ENCODE measurements at places on chromosomes 3 and 15.
A peak's percentile ranks its signal among the peaks of the same experiment; 100 is the strongest.

- DNase-seq: no peak
These were observed 9.3 kb upstream of the PLXND1 start for GRCh38 chr3:129615751-129616281.

DNA sequence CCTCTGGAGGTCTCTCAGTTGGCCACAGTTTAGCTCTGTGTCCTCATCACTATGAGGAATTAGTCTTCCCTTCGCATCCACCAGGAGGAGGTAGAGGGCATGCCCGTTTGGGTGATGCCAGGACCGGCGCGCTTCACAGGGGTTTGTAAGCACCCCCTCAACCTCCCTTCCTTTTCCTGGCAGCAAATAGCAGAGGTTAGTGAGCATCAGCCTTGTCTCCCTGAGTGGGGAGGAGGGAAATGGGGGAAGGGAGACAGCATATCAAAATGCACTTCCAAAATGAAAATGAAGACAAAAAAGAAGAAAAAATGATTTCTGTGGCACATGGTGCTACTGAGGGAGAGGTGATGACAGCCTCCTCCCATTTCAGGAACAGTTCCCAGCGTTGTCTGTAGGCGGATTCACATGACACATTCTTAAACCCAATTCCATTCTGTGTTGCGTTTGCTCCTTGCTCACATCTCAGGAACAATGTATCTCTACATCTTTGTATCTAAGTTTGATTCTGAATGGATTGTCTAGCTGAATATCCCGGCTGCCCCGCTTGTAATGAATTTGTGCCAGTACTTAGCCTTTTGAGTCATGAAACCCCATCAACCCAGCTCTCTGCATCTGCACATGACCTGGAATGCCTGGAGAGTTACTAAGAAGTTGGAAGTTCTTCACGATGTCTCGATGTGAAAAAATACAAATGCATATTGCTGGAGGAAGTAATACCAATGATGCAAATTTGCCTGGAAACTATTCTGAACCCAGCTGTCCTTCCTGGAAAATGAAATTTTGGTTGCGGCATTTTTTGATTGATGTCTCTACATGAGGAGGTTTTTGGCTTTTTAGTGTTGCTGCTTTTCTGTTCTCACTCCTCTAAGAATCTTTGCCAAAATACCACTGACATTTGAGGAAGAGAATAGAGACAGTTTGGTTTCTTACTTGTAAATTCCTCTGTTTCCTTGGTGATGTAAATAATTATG is 45.2 kb downstream of the TYRO3 start:
- DNase-seq: peak; percentile 48

DNA sequence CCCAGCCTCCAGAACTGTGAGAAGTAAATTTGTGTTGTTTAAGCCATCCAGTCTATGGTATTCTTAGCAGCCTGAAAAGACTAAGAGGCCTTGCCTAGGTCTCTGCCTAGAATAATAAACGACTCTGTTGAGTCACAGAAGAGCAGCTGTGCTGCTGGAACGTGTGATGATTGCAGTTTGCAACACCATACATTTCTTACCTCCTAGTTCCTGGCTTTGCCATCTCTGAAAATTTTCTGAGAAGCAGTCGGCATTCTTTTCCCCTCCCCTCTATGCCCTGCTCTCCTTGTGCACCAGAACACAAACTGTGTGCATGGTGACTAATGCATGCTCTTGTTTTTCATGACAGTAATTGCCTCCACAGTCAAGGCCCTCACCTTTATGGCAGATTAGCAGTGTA is 301.3 kb downstream of the IL20RB start:
- DNase-seq: no peak

GRCh38 chr3:126205717-126206655 is 25.6 kb upstream of the ALDH1L1 start:
- DNase-seq: no peak

GRCh38 chr3:138010273-138010590 is 267 bp downstream of the CLDN18 start:
- no peak for DNase-seq

DNA sequence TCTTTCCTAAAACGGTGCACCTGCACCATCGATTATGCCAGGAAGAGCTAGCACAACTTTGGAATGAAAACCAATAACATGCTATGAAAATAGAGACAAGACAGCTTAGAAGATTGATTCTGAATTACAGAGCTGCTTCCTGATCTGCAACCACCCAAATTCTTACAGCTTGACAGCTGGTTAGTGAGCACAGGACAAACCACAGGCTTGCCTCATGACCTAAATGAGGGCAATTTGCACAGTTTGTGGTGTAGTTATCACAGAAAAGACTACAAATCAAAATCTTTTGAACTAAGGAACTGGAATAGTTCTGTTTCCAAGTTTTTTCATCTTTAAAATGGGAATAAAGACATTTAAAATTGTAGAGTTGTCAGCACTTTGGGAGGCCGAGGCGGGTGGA is 533.5 kb downstream of the NAALADL2 start:
- DNase-seq: no peak

DNA sequence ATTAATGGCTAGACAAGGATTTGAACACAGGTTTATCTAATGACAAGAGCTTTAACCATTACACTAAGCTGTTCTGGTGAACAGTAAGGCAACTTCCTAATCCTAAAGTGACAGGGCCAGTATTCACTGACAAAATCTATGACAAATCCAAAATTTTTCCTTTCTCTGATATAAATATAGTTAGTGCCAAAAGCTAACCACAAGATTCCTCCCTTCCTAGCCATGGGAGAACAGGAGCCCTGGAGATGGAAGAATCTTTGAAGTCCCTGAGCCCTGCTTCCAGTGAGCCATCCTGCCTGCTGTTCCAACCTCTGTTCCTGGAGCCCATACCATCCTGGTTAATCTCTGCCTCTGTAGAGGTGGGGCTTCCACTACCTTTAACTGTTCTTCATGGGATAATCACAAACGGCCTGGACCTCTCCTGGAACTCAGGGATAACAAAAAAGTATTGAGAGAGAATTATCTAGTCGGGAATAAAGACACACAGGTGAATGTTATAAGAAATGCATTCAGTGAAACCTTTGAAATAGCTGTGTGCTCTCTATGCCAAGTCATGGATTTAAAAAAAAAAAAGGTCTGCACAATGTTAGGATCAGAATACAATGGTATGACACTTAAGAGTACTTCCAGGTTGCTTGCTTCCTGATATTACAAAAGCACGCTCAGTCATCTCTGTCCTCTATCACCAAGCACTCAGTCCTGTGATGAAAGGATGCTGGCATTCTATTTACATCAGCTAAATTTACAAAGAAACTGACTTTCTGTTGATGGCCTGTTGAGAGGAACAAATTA is 235.8 kb downstream of the SUCLG2 start:
- no peak for DNase-seq

- no peak for DNase-seq
These were observed 3.0 kb downstream of the SNTN start for GRCh38 chr3:63655519-63655918.

GRCh38 chr3:120773932-120774331 is 31.4 kb downstream of the GTF2E1 start:
- no peak for DNase-seq

GRCh38 chr3:71425491-71426071 is 157.9 kb downstream of the FOXP1 start:
- peak; percentile 61 for DNase-seq

DNA sequence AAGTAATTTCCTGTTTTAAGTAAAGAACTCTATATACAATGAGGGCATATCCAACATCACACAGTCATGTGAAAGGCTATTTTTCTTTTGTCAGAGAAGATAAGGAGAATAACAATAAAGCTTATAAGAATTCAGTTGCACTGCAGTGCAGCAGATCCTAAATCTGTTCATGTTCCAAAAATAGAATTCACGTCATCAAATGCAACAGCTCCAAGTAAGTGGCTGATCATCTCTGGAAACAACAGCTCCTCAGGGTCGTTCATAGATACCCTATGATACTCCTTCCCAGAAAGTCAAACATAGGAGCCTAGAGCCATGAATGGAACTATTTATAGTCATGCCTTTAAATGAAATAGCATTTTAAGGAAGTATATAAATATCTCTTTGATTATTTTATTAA is 100.2 kb downstream of the FMN1 start:
- DNase-seq: no peak

- DNase-seq: no peak
These were observed 311.9 kb downstream of the PLOD2 start for GRCh38 chr3:145849115-145849514.

DNA sequence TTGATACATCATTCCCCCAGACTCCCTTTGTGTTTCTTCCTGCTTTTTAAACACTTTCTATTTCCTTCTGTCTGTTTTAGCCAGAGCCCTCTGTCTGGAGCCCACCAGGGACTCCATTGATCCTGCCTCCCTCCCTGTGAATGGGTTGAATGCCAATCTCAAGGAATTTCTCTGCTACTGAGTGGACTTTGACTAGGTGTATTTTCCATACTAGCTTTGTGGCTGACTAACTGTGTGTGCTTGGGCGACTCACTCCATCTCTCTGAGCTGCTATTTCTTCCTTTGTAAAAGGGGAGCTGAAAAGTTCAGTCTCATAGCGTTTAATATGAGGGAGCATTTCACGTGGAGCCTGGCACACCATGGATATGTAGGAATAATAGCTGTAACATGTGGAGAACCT is 98.8 kb downstream of the EEFSEC start:
- DNase-seq: no peak

DNA sequence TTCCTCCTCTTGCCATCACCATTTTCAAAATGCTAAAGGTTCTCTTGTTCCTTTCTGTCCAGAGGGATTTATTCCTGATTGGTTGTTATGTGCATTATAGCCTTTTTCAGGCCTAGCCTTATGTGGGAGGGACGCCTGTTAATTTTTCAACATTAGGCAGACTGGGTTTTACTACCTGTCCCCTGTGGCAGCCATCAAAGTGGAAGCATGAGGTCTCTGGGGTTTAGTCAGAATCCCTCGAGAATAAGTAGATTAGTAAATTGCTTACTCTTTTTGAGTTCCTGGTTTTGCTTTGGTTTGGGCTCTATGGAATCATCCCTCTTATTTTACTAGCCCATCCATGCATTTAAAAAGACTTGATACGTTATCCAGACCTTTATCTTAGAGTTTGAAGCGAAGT is 32.4 kb downstream of the PAK2 start:
- DNase-seq: no peak

DNA sequence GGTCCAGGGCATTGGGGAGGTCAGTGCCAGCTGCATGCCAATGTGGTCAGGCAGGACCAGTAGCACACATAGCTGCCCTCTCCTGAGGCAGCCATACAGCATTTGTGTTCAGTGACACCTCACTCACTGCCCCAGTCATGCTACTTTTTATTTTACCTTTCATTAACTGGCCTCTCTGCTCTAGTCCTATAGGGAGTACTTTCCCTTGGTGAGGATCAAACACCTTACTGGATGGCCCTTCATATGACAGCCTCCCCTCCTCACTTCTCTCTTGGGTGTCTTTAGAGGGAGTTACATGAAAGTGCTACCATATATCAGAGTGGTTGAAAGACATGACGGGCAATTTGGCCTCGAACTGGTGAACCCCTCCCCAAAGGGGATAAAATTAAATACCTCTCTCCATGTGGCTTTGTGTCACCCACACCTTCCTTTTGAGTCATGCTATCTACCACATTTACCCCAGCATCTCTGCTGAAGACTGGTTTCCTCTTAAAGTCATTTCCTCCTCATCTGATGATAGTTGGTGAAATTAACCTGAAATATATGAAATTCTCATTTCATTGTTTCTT is 17.6 kb downstream of the RLBP1 start:
- peak; percentile 35 for DNase-seq

GRCh38 chr3:10321630-10322351 is 879 bp upstream of the SEC13 start:
- DNase-seq: no peak

GRCh38 chr15:57418635-57419034 is 42.3 kb downstream of the CGNL1 start:
- no peak for DNase-seq

- no peak for DNase-seq
These were observed 45.1 kb downstream of the ADAMTSL3 start for GRCh38 chr15:83699028-83699427.
